ENCODE measurements at places on chromosomes 2 and 18.

DNA sequence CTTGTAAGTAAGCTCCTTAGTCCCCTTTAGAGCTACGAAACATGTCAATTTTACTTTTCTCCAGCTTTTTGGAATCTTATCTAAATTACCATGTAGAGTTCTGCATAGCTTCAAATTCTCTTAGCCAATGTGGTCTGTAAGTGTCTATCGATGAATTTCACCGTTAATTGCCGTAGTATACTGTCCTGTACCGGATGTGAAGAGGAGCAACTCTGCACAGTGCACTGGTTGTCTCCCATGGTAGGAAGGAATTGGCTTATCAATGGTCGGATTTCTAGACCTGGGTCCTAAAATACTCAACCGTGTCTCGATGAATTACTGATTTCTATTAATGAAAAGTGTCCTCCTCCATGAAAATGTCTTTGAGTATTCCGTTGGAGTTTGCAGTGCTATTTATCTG, 1.9 kb downstream of the NOP58 start:
- no peak for DNase-seq

GRCh38 chr2:198328454-198328853, 524.1 kb downstream of the PLCL1 start:
- DNase-seq = no peak

- DNase-seq = no peak
Measured at GRCh38 chr2:28454016-28454930, 41.6 kb upstream of the PLB1 start.

DNA sequence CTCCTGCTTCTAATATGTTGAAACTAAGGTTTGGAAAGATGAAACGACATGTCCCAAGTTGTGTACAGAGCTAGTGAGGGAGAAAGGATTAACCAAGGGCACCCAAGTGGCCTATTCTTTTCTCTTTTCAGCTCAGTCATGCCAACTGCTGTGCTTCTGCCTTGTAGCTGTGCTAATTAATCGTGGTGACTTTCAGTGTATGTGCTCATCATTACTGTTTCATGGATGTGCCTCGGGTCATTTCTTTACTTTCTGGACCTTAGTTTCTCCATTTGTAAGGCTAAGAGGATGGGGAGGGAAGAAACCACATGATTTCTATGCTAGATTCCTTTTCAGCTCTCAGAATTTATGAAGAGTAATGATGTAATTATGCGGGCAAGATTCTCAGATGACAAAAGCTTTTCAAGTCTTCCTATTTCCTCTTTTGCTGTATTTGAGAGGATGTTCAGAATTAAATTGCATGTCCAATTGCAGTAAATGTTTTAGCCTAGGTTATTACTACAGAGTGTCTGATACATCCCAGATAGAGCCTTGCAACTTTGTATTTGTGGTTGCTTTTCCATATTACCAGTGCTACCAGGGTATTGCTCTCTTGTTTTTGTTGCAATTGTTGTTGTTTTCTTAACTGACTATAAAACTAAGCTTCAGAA, 621.2 kb downstream of the CNTNAP5 start:
- no peak for DNase-seq

DNA sequence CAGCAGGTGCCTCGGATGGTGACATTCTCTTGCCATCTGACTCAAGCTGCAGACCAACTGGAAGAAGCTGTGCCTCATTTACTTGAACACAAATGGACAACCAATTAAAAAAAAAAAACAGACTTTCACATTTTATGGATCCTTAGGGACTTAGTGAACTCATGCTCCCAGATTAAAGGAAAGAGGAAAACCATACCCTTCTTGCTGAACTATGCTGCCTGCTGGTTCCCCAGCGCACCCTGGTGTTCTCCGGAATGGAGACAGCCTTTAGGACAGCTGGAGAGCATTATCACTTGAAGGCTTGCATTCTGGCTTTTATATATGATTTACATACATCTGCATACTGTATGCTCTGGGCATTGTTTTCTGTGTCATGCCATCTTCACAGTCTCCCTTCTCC, 370.7 kb downstream of the SLC4A3 start:
- no peak for DNase-seq

GRCh38 chr2:86016581-86016980, 89.1 kb downstream of the POLR1A start:
- no peak for DNase-seq

DNA sequence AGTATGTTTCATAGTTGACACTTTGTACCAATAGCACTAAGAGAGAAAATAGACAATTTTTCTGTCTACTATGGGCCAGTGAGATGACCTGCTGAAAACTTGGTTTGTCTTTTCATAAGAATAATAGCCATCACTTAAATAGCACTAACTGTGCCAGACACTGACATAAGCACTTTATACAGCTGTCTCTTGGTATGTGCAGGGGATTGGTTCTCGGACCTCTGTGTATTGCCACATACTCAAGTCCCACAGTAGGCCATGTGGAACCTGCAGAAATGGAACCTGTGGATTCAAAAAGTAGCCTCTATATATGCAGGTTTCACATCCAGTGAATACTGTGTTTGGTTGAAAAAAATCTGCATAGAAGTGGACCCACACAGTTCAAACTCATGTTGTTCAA, 126.7 kb downstream of the XRCC5 start:
- DNase-seq = no peak

Data from DND-41 (cell line).